ENCODE measurements at places on chromosomes 16 and 17. TPM values are rescaled to one million over a fixed set of nuclear protein-coding genes. Genes with fewer than 3 reads are reported as not detected.

PHAF1 gene
- total RNA-seq, result 21.5 TPM

TBC1D3I gene
- 0.80 TPM for total RNA-seq

ZNF205 gene
- total RNA-seq, result 16.0 TPM

- no peak for DNase-seq
- no peaks in the 10 kb centered on the region for H3K36me3 ChIP-seq
- peaks cover 4% of the 10 kb centered on the region for H3K27me3 ChIP-seq
- H3K4me1 ChIP-seq, result peaks cover 33% of the 10 kb centered on the region
These were observed 141.2 kb downstream of the WWOX start for GRCh38 chr16:78240459-78241222.

GRCh38 chr17:70230850-70231640 is 61.7 kb downstream of the KCNJ2 start:
- H3K27me3 ChIP-seq, result no peaks in the 10 kb centered on the region
- peaks cover 12% of the 10 kb centered on the region for H3K36me3 ChIP-seq
- no peak for DNase-seq
- no peak overlapping the region for H3K27ac ChIP-seq
- peaks cover 23% of the 10 kb centered on the region for H3K4me1 ChIP-seq
- no peak overlapping the region for H3K4me3 ChIP-seq

DNA sequence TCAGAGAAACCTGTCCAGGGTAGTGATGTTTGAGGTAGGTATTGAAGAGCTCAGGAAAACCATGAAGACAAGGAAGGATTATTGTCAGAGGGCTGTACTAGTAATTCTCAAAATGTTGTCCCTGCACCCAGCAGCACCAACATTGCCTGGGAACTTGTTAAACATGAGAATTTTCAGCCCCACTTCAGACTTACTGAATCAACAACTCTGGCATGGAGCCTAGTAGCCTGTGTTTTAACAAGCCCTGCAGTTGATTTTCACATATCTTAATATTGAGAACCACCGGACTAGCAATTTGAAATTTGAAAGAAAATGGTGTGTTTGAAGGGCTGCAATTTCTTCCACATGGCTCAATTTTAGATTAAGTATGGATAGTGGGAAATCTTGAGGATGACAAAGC is 2.8 kb upstream of the KIF2B start:
- no peaks in the 10 kb centered on the region for H3K36me3 ChIP-seq
- H3K27ac ChIP-seq, result no peak overlapping the region
- peaks cover 4% of the 10 kb centered on the region for H3K4me1 ChIP-seq
- H3K4me3 ChIP-seq, result no peak overlapping the region

Measured in mesothelial cell of epicardium (in vitro differentiated cells).